ENCODE measurements at places on chromosomes 3 and 15. TPM values are rescaled to one million over a fixed set of nuclear protein-coding genes. Genes with fewer than 3 reads are reported as not detected.

GOLGA6L4 gene
- 1.7 TPM for total RNA-seq

FOXP1 gene
- 43.3 TPM for total RNA-seq

DNA sequence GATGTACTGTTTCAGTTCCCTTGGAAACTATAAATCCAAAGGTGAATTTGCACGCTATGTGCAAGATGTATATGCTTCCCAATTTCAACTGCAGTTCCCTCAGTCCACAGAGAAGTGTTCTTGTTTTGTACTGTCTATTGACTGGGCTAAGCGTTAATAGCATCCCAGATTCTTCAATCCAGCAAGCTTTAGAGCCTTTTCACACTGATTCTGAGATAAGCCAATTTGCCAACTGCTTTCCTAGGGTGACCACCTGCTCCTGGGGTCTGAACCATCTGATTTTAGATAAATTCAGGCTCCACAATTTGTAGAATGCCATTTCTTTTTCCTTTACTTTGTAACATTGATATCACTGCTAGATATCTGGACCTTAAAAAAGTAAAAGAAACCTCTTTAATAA, 340.1 kb downstream of the PTPRG start:
- H3K36me3 ChIP-seq = no peaks in the 10 kb centered on the region
- no peak overlapping the region for H3K27ac ChIP-seq
- no peaks in the 10 kb centered on the region for H3K27me3 ChIP-seq
- no peak overlapping the region for H3K4me3 ChIP-seq
- H3K4me1 ChIP-seq = no peaks in the 10 kb centered on the region

COL7A1 gene
- 2.7 TPM for total RNA-seq

DNA sequence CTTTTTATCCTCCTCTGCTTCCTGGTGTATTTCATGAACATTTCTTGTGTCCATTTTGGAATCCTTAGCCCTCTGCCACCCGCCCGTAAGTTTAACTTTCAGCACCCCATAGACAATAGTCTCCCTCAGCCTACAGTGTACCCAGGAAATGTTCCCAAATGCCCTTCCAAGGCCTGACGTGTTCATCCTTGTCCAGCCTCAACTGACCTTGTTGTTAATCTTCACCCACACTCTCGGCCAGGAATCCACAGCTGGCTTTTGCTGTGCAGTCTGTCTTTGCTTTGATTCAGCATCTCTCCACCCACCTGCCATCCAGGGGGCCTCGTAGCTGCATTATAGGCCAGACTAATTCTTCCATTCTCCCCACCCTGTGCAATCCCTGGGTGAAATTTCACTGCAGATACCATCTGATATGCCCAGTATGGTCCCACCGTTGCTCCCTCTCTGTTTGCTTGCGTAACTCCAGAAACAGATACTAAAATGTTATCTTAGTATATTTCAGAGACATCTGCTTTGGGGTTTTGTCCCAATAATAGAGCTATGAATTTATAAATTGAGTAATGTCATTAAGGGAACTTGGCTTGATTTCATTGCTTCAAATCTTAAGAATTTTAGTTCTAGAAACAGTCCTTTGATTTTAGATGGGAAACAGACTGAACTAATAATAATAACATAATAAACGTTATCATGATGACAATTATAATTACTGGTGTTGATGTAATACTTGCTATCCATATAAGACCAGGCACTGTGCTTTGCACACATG, 16.6 kb downstream of the GUCA1C start:
- H3K27ac ChIP-seq = no peak overlapping the region
- no peak overlapping the region for H3K4me3 ChIP-seq
- no peaks in the 10 kb centered on the region for H3K27me3 ChIP-seq
- no peak for DNase-seq

PLEKHO2 gene
- total RNA-seq = 3.8 TPM

TTLL13 gene
- total RNA-seq = 0.29 TPM

DNA sequence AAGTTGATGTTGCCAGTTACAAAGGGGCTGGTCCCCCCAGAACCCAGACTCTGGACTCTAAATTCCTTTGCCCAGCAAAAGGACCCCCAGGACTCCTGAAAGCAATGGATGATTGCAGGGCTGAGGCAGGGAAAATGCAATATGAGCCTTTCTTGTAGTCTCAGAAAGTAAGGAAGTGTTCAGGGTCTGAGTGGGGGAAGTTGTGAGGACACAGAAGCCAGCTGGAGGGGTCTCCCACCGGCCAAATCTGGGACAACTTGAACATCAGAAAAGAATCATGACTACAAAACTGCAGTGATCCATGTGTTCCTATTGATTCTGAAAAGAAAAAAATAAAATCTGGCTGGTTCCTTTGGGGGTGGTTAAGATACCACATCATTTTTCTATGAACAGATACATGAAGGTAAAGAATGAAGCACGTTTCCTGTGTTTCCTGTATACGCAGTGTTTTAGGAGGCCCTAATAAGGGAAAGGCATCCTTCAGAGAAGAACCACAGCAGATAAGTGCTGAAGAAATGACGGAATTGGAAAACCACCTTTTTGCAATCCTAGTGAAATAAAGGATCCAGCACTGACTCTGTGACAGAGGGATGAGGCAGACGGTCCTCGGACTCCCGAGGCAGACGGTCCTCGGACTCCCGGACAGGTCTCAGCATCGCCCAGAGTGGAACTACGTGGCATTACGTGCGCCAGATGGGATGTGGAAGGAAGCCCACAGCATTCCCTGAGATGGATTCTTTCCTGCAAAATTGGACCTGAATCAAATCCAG, 22.2 kb upstream of the GRIP2 start:
- no peak overlapping the region for H3K27ac ChIP-seq
- H3K36me3 ChIP-seq = no peaks in the 10 kb centered on the region
- H3K4me3 ChIP-seq = no peak overlapping the region
- peaks cover 21% of the 10 kb centered on the region for H3K4me1 ChIP-seq
- no peak for DNase-seq

SLC27A2 gene
- 12.3 TPM for total RNA-seq

DNA sequence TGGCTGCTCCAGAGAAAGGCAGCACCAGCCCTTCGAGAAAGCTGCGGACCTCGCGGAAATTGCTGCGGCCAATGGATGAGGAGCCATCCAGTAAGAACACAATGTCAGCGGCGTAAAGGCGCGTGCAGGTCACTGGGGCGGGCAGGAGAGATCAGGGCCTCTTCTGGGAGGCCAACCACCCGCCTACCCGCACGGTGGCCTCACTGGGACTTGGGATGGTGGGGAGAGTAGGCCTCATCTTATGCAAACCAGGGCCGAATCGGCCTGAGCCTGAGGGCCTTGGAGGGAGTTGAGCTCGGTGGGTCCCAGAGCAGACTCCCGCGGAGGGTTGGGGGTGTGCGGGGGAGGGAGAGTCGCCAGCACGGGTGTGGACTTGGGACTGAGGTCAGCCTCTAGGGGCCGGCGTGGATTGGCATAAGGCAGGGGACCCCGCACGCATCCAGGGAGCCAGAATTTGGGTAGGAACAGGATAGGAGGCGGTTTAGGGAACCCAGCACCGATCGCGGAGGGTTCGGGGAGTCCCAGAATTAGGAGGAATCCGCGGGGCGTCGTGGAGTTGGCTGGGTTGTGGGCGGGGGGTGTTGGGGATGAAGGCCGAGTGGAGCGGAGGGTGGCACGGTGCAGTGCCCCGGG, 596 bp downstream of the COL7A1 start:
- H3K27ac ChIP-seq = no peak overlapping the region
- peaks cover 19% of the 10 kb centered on the region for H3K36me3 ChIP-seq
- no peak for DNase-seq
- H3K4me1 ChIP-seq = peaks cover 45% of the 10 kb centered on the region
- no peaks in the 10 kb centered on the region for H3K27me3 ChIP-seq

GRCh38 chr3:129943020-129943419, 31.5 kb upstream of the TRH start:
- no peak overlapping the region for H3K4me3 ChIP-seq
- no peak for DNase-seq
- peaks cover 6% of the 10 kb centered on the region for H3K4me1 ChIP-seq
- H3K36me3 ChIP-seq = no peaks in the 10 kb centered on the region

- H3K4me3 ChIP-seq = no peak overlapping the region
- DNase-seq = no peak
- no peaks in the 10 kb centered on the region for H3K27me3 ChIP-seq
- H3K36me3 ChIP-seq = peaks cover 7% of the 10 kb centered on the region
- H3K27ac ChIP-seq = no peak overlapping the region
Observed at GRCh38 chr15:50558012-50558411, 11.5 kb upstream of the USP50 start.

APBA2 gene
- 0.62 TPM for total RNA-seq

TMOD2 gene
- total RNA-seq = 0.02 TPM

- H3K4me3 ChIP-seq = no peak overlapping the region
- H3K27ac ChIP-seq = no peak overlapping the region
- no peak for DNase-seq
- peaks cover 25% of the 10 kb centered on the region for H3K27me3 ChIP-seq
- H3K36me3 ChIP-seq = no peaks in the 10 kb centered on the region
Observed at GRCh38 chr15:39922462-39923092, 2.5 kb upstream of the GPR176 start.

AGTR1 gene
- 0.64 TPM for total RNA-seq

DNA sequence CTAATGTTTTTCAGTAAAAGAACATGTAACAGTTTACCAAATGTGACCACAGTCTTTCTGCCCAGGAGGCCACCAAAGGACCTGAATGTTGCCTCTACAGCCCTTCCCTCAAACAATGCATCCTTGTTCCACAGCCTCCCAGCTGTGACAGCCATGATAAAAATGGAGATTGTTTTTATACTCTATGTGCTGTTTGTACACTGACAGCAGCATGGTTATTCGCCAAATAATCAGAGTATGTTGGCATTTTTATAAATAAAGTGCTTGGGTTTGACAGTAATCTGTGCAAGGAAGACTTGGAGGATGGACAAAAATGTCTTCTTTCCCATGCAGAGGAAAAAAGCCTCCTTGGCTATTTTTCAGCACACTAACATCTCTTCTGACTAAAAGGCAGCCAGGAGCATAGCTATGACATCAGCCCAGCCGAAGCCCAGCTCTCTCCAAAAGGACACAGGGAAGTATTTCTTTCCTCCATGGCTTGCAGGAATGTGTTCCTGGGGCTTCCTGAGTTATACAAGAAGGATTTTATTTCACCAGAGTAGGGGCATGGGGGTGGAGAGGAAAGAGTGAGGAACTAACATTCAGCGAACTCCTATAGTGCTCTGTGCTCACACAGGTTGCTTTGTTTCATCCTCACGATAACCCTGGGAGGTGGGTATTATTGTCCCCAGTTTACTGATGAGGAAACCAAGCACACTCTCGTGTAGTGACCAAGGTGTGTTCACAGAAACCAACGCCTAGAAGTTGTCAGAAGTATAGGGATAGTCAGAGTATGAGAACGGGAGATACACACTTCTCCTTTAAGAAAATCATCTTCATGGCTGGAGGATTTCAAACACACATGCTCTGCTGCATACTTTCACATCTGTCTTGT, 339.7 kb downstream of the MECOM start:
- H3K27me3 ChIP-seq = no peaks in the 10 kb centered on the region
- no peaks in the 10 kb centered on the region for H3K36me3 ChIP-seq
- H3K4me1 ChIP-seq = peaks cover 12% of the 10 kb centered on the region
- H3K4me3 ChIP-seq = no peak overlapping the region
- no peak for DNase-seq
- no peak overlapping the region for H3K27ac ChIP-seq

GRCh38 chr3:136498919-136499447, 248.8 kb downstream of the PCCB start:
- no peak overlapping the region for H3K4me3 ChIP-seq
- peaks cover 39% of the 10 kb centered on the region for H3K4me1 ChIP-seq
- peak overlapping the region; percentile 67 for H3K27ac ChIP-seq
- H3K27me3 ChIP-seq = no peaks in the 10 kb centered on the region
- peak; percentile 88 for DNase-seq
- 0 out of 3 replicates have a peak, but pooled peaks cover 3% of the 10 kb centered on the region for H3K36me3 ChIP-seq

GRCh38 chr15:46080016-46080415, 445.2 kb downstream of the SQOR start:
- H3K27ac ChIP-seq = no peak overlapping the region
- no peak for DNase-seq
- H3K36me3 ChIP-seq = no peaks in the 10 kb centered on the region
- no peaks in the 10 kb centered on the region for H3K27me3 ChIP-seq
- H3K4me3 ChIP-seq = no peak overlapping the region
- no peaks in the 10 kb centered on the region for H3K4me1 ChIP-seq

DNA sequence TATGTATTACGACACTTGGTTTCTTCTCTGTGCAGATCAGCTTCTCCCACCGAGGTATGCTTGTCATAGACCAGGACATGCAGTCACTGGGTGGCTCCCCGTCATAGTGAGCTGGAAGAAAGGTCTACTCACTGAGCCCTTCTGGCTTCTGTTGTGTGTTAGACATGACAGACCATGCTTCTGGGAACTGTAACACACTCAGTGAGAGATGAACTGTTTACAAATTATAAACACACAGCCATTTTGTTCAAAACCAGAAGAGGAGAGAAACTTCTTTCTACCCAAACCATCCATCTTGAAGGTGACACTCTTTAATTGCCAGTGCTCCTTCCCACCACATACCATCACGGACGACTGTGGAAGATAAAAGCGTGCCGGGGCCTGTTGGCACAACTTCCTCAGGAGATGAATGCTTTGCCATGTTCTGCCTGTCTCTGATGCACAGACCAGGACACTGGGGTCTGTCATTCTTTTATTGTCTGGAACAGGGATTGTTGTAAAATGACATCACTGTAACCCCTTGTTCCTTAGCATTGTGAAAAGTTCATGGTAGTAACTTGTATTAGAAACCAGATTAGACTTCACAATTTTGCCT, 214.3 kb downstream of the MCTP2 start:
- no peak overlapping the region for H3K4me3 ChIP-seq
- H3K27ac ChIP-seq = no peak overlapping the region
- no peaks in the 10 kb centered on the region for H3K27me3 ChIP-seq
- no peak for DNase-seq

All from HepG2 (cell line).